DMS53 (cell line): ENCODE measurements at places on chromosomes 6 and 20.
A peak's percentile ranks its signal among the peaks of the same experiment; 100 is the strongest.

GRCh38 chr20:12153628-12154027, 235.9 kb downstream of the BTBD3 start:
- DNase-seq, result peak; percentile 20

DNA sequence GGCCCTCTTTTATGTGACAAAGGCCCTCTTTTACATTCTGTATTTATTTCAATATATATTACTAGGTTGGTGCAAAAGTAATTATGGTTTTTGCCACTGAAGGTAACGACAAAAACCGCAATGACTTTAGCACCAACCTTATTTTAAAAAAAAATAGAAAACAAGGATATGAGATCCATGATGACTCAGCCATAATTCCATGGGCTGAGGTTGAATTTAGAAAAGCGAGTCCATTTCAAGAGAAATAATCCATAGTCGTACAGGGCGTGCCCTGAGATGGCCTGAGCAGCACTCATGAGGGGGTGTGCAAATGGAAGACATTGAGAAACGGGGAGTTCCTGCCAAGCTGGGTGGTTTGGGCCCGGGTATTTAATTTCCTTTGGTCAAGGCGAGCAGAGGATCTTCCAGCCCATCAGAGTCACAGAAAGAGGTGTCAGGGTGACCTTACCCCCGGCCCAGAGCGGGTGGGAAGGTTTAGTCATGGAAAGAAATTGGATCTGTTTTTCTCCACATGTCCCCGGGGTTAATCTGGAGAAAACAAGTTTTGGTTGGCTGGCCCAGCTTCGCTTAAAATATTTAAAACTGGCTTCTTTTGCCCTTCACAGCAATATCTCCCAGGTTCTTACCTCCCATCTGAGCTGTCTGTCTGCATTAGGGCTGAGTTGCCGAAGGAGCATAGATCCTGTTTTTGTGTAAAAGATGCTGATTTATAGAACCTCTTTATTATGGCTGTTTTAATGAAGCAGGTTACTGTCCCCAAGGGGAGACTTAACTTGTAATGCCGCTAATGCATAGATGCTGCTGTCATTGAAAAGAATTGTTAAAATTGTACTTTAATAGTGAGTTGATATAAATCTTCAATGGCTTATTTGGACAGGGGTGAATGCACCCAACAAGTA, 255.6 kb downstream of the PREX1 start:
- DNase-seq, result no peak

- no peak for DNase-seq
These were observed 25.0 kb downstream of the L3MBTL3 start for GRCh38 chr6:130043344-130043743.

- DNase-seq, result no peak
These were observed 50.5 kb downstream of the CFAP61 start for GRCh38 chr20:20102716-20103258.

GRCh38 chr6:45698046-45698445, 317.6 kb downstream of the CLIC5 start:
- DNase-seq, result no peak

GRCh38 chr20:9407805-9408421, 106.5 kb upstream of the LAMP5 start:
- peak; percentile 70 for DNase-seq

- peak; percentile 19 for DNase-seq
These were observed 53.7 kb upstream of the TMX4 start for GRCh38 chr20:8073024-8073832.

DNA sequence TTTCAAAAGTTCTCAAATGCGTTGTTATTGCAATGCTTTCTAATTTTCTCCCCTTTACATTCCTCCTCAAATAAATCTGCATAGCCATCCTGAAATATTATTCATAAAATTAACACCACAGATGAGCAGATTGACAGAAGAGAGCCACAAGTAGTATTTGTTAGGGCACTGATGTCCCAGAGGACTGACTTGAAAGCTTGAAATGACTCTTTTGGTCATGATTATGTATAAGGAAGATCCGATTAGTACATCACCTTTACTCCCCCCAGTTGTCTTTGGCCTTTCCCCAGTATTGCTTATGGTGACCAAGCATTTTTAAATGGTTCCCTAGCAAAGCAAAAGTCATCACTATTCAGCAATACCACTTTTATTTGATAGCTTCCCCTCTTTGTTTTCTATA, 187.6 kb downstream of the ADAT2 start:
- DNase-seq, result no peak

DNA sequence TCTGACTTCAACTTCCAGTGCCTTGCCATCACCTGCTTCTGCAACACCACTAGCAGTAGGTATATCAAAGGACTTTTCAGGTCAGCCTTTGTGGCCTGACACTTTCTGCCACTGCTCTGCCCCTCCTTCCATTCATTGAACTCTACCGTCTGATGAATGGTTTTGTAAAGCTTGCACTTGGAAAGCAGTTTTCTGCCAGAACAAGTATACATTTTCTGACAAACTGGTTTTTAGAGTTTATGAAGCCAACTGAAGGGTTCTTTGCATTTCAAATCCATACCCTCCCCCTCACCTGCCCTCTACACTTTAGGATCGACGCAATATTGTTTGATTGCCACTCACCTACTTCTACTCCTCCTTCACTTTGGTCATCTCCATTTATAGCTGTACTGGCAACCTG, 603.1 kb downstream of the HACE1 start:
- DNase-seq, result peak; percentile 33

DNA sequence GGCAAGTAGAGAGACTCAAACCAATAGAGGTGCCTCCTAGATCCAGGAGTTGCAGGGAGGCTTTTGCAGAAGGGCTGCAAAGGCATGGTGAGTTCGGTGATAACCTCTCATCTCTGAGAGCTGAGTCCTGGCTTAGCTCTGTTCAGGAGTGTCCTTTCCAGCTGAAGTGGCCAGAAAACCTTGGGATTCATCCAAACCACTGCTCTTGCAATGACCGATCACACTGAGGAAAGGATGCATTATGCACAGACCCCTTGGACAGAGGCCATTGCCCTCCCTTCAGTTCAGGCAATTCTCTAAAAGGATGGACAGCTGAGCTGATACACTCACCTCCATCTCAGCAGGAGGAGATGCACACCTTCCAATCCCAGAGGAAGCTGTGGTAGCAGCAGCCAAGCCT, 158.8 kb upstream of the ENPP5 start:
- no peak for DNase-seq

DNA sequence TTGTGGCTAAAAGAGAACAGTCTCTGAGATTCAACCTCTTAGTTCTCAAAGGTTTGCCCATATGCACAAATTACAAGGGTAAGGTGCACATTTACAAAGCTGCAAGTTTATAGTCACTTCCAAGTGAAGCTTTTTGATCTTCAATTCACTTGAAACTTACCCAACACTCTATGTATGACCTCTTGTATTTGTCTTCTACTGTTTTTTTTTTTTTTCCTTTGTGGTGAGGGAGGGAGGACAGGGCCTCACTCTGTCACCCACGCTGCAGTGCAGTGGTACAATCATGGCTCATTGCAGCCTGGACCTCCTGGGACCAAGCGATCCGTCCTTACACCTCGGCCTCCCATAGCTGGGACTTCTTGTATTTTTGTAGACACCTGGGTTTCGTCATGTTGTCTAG, 4.5 kb upstream of the FOXO3 start:
- DNase-seq, result no peak

DNA sequence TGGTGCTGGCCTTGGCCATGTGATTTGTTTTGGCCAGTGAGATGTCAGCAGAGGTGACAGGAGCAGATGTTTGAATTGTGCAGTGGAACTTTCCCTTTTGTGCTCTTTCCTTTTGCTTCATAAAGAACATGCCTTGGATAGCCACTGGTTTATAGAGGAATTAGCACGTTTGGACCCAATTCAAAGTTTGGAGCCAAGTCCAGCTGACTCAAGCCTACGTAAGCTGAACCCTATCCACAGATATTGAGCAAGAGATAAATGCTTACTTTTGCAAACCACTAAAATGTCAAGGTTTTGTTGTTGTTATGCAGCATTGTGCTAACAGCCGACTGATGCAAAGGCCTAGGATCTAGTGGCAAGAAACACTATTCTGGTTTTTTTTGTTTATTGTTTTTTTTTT, 230.9 kb upstream of the CITED2 start:
- no peak for DNase-seq

DNA sequence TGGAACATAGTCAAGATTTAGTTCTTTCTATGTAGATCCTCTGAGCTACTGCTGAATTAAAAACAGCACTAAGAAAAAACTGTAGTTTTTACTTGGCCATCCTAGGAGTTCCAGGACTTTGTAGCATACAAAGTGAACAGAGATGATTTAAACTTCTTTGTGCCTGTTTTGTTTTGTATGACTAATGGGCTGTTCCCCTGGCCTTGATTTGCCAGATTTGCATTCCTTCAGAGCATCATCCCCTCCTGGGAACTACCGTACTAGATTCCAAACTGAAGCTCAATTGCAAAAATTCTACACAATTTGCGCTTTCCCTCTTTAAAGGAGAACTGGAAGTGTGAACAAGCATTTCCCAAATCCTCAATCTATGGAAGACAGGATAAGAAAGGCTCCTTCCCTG, 23.1 kb downstream of the ACOT13 start:
- DNase-seq, result no peak

DNA sequence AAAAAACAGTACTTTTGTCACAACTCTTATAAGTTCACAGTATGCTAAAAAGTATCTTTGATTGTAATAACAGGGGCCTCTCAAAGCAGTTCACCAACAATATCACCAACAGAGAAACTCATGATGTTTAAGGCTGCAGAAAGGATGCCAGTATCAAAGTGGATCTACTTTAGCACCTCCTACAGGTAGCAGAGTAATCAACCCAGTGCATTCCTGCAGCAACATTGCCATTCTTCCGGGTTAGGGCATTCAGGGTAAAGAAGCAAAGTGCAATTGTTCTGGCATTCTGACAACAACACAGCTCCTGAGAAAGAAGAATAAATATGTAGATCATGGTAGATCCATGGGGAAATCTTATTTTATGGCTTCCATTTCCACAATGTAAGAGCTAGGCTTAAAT, 7.6 kb upstream of the SLC17A4 start:
- no peak for DNase-seq
